ENCODE measurements at places on chromosomes 2 and 18.

DNA sequence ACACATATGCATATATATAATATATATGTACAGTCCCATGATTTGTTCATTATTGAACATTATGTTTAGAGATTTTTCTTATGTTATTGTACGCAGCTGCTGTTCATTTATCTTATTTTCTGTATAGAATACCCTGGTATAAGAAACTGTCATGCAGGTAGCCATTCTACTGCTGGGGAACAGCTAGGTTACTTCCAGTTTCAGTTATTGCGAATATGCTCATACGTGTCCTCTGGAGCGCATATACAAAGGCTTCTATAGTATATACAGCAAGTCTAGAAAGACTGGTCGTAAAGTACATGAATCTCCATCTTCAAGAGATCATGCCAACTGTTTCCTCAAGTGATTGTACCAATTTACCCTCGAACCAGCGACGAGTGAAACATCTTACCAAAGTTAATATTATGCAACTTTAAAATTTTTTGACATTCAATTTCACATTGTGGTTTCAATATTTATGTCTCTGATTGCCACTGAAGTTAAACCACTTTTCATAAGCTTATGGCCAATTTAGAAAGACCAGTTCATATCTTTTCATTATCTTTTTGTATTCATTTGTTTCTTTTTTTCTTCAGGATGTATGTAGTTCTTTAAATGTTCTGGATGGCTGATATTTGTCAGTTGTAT is 53.5 kb downstream of the RDH14 start:
- DNase-seq = no peak

GRCh38 chr2:65686928-65687521 is 254.6 kb upstream of the SPRED2 start:
- no peak for DNase-seq

- DNase-seq = no peak
Observed at GRCh38 chr2:169240405-169240804, 121.9 kb downstream of the LRP2 start.

DNA sequence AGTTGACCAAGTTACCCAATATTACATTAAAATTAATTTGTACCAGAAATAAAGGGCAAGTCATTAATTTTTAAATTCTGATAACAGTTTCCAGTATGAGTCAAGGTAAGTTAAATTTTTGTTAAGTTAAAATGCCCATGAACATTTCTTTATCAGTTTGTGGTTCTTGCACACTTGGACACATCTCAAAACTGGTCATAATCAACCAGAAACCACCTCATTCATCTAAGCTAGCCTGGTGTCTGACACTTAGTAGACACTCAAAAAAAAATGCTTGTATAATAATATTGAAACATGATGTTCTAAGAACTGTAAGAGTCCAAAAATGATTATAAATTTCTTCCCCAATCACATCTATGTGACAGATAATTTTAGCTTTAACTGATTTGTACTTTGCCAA is 62.4 kb downstream of the SATB2 start:
- DNase-seq = no peak

- no peak for DNase-seq
Observed at GRCh38 chr18:36326771-36327170, 29.3 kb downstream of the FHOD3 start.

DNA sequence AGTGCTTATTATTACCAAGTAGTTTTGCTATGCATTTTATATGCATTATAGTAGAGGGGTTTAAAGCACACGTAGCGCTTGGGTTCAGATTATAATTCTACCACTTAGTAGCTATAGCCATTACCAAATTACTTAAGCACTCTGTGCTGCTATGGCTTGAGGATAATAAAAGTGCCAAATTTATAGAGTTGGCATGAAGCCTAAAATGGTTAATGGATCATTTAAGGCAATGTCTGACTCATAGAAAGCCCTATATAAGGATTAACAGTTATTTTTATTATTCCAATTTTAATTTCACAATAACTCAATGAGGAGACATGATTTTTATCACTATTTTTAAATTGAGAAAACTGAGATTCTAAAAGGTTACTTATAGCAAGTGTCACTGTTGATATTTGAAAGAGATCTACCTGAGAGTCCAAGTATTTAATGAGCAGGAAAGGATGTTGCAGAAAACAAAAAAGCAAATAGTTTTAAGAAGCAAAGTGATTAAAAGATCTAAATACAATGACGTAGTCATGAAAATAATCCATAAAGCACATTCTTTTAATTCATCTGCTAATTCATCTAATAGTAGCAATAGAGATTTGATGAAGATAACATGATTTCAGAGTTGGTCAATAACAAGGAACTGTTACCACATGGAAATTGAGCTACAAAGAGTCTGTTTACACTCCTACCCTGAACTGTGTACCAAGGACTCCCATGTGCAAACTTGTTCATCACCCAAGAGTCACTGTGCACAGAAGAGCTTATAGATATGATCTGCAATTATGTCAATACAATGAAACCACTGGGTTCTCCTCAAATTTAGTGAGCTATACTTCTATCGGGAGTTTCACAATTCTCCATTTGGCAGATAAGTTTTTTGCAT is 78.8 kb upstream of the DTNA start:
- no peak for DNase-seq

DNA sequence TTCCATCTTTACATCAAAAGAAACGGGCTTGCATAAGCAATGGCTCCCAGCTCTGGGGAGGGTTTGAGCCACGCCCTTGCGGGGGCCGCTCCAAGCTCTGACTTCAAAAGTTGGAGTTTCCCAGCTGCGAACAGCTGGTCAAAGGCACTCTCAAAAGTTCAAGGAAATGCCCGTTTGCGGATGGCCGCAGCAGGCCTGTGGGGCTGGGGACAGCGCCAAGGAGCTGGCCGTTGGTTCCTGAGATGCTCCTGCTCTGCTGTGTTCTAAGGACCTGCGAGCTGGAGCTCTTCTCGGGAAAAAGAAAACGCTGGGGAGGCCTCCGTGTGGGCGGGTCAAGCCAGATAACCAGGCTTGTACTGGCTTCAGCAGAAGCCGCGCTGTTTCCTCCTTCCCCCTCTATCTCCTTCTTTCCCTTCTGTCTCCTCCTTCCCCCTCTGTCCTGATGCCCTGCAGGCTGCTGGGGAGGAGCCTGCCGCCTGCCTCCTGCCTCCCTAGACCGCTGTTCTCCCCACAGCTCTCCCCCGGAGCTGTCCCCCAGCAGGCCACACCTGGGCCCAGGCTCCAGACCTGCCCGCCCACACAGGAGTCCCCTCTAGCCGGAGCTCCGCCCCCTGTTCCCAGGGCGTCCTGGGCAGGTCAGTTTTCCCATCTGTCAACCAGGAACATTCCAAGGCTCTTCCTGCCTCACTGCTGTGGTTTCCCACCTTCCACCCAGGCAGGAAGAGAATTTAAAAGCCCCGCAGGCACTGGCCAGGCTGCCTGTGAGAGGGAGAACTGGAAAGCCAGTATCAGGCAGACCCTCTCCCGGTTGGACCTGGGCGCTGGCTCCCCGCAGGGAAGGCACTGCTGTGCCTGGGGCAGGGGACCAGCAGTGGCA is 14.1 kb downstream of the KLF11 start:
- no peak for DNase-seq

DNA sequence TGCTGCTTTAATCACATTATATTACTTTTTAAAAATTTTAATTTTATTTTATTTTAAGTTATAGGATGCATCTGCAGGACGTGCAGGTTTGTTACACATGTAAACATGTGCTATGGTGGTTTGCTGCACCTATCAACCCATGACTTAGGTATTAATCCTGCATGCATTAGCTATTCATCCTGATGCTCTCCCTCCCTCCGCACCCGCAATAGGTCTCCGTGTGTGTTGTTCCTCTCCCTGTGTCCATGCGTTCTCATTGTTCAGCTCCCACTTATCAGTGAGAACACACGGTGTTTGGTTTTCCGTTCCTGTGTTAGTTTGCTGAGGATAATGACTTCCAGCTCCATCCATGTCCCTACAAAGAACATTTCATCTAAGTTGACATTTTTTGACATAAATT is 283.2 kb downstream of the CYRIA start:
- no peak for DNase-seq

DNA sequence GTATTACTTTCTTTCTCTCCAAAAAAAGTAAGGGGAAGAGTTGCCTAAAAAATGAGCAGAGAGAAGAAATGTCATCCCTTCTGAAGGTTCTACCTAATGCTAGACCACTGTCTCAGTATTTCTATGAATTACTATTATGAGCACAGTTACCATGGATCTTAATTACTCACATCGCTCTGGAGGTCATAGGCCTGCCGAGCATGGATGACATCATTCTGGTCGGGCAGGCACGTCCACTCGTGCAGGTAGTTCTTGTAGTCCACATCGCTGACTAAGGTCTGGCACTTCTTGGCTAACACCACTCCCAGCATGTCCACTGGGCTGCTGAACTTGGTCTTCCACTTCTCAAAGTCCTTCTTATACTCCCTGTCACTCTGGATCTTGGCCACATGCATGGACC is 106.9 kb downstream of the NEB start:
- DNase-seq = no peak

DNA sequence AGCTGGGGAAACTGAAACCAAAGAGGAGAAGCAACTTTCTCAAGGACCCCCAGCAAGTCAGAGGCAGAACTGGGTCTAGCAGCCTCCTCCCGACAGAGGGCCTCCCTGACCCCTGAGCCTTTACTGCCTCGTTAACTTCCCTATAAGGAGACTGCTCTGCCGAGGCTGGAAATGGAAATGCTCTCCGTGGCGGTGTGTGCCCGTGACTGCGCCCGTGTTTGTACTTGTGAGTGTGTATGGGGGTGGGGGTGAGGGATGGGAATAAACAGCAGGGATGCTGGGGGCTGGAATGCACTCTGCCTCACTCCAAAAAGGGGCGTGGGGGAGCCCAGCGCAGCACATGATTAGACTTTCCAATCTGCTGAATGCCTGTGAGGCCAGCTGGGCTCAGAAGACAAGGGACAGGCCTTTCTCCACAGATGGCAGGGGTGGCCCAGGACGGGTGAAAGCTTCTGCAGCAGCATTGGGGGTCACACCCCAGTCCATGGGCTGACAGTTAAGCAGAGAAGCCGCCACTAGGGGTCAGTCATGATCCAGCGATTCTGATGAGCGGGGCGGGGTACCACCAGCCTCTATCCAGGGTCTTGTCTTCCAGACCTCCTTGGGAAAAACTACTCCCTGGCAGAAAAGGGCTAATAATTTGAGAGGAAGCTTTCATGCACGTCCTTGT is 26.8 kb downstream of the MPHOSPH10 start:
- peak; percentile 57 for DNase-seq
